ENCODE measurements at places on chromosomes 16 and 17.

DNA sequence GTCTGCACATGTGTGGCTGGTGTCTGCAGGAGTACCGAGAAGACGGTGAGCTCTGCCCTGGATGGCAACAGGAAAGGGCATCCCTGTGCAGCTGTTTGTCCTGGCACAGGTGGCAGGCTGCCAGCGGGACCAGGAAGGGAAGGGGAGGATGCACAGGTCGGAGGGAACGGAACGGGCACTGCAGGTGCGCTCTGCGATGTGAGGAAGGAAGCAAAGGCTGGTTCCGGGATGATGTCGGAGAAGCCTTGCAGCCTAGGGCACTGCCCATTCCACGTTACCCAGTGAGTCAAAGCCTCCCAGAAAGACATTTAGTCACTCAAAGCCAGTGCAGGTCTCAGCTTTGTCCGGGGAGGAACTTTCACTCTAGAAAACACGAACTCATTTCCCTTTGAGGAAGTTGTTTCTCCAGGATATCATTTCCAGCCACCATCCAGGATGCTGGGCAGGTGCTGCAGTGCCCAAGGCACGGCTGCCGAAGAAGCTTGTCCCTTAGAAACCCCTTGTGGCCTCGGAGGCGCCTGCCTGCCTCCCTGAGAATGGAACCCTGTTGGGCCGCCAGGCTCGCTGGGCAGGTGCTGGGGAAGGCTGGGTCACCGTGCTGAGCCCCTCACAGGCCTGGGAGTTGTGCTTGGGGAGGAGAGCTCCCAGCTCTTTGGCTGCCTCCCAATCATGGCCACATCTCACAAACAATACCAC lies 4.5 kb upstream of the TMEM235 start:
- no peak for DNase-seq

- DNase-seq, result no peak
Observed at GRCh38 chr16:48537275-48537674, 72.7 kb downstream of the N4BP1 start.

DNA sequence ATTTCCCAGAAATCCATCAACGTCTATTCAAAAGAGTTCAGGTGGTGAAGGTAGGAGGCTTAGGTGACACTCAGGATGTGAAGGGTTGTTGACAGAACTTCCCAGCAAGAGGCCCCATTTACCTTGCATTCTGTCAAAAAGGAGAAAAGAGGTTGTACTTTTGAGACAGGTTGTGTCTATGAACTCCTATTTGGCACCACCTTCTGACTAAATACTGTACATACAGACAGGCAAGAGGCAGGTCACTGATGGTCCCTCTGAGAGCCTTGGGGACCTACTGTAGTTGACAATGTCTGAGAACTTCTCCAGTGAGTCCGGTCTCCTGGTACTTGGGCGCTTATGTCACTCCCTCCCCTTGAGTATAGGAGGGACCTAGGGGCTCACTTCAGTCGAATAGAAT lies 479.3 kb upstream of the ZFHX3 start:
- DNase-seq, result no peak

GRCh38 chr16:49464877-49465504 lies 91.4 kb downstream of the C16orf78 start:
- no peak for DNase-seq

DNA sequence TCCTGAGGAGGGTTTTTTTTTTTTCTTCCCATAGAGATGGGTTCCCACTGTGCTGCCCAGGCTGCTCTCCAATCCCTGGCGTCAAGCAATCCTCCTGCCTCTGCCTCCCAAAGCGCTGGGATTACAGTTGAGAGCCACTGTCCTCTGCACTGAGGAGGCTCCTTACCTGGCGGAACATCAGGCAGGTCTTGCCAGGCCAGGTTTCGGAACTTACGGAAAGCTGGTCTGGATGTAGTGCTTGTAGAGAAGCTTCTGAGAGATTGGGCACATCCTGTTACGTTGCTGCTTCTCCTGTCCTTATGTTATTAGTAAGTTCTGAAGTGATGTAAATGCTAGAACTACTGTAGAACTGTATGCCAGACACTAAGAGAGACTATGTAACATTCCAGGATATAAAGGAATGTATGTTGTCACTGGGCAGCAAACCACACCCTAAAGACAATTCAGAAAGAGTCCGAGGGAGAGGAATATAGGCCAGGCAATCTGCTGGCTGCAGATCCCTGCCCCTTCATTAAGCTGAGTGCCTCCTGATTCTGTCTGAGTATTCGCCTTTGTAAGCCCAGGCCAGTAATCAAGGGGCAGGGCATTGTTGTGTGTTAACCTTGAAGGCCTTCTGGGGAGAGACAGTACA lies 21.1 kb downstream of the ETV4 start:
- no peak for DNase-seq

DNA sequence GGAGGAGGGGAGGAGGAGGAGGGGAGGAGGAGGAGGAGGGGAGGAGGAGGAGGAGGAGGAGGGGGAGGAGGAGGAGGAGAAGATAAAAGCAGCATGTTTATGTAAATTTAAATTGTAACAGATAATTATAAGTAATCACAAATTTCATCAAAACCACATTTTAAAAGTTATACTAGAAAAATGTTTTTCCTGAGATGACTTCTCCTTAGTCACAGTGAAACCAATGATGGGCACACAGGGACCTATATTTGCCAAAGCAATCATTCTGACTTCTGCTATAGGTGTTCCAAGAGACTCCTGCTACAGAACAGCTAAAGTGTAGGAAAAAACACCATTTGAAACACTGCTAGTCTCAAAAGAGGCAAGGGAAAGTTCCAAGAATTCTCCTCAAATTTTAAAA lies 66.4 kb downstream of the CEP95 start:
- peak; percentile 3 for DNase-seq

- DNase-seq, result no peak
Observed at GRCh38 chr17:82012640-82013295, 9.9 kb downstream of the CENPX start.

- DNase-seq, result no peak
Observed at GRCh38 chr17:20211246-20211645, 202.1 kb downstream of the SPECC1 start.

GRCh38 chr16:53495325-53495724 lies 7.7 kb downstream of the AKTIP start:
- DNase-seq, result no peak

DNA sequence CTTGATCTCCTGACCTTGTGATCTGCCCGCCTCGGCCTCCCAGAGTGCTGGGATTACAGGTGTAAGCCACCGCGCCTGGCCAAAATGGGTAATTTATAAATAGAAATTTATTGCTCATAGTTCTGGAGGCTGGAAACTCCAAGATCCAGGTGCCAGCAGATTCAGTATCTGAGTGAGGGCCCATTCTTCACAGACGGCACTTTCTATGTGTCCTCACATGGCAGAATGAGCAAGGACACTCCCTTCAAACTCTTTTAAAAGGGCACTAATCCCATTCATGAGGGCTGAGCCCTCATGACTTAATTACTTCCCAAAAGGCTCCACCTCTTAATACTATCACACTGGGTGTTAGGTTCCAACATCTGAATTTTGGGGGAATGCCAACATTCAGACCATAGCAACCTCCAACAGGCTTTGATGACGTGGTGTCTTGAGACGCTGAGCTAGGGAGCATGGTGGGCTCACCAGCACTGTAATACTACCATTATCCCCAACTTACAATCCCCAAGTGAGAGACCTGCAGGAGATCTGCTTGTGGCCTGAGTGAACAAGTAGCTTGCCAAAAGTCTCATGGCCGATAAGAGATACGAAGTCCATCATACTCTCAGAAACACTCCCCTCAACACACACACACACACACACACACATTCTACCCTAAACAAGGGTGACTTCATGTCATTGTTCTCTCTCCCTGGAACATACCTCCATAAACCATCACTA lies 8.5 kb downstream of the CMTM4 start:
- no peak for DNase-seq

DNA sequence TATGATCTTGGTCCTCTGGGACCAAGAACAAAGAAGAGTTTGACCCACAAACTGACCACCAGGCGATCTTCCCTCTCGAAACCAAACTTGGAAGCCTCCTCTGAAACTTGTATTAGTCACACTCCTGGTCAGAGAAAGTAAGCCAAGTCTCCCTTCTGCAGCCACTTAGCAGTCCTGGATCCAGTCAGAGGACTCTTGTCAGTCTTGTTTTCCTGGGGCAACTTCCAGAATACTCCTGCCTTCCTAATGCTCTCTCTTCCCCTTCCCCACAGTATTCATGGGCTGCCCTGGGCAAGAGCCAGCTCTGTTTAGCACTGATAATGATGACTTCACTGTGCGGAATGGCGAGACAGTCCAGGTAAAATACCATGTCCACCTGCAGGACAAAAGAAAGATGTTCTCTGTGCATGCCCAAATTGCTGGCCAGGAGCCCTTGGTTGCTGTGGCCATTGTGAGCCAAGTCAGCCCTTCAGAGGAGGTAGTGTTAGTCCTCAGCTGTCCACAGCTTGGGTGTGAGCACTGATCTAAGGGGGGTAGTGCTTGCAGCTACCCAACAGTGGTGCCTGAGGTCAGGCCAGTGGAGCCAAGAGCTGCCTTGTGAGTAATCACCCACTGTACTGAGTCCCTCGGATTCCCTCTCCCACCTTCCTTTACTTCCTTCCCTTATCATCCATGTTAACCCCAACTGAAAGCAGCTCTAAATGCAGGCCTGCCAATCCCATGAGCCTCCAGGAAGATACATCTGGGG lies 31.2 kb downstream of the CDH3 start:
- no peak for DNase-seq

GRCh38 chr16:4660454-4661007 lies 32.8 kb upstream of the NUDT16L1 start:
- peak; percentile 68 for DNase-seq

DNA sequence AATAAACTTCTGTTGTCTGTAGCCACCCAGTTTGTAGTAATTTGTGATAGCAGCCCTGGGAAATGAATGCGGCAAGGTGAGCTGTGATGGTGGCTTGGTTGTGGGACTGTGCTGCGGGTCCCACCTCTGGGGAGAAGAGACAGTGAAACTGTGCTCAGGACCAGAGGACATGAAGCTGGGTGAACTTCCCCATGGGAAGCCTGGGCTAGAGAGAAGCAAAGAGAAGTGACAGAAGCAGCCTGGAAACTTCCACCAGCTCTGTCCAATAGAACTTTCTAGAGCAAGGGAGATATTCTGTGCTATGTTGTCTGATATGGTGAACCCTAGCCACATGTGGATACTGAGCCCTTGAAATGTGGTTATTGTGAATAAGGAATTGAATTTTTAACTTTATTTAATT lies 51.5 kb upstream of the EMP2 start:
- DNase-seq, result no peak

DNA sequence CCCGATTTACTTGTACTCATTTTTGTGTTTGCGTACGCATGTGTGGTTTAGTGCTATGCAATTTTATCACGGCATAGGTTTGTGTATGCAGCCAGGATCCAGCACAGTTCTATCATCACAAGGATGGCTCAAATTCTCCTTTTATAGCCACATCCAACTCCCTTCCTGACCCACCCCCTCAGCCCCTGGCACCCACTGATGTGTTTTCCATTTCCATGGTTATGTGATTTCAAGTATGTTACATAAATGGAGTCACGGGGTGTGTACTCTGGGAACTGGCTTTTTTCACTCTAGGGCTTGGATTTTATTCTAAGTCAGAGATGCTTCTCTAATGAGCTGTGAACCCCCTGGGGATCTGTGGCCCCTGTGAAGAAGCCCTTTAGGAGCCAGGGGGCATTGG lies 16.8 kb downstream of the IL4R start:
- DNase-seq, result no peak

DNA sequence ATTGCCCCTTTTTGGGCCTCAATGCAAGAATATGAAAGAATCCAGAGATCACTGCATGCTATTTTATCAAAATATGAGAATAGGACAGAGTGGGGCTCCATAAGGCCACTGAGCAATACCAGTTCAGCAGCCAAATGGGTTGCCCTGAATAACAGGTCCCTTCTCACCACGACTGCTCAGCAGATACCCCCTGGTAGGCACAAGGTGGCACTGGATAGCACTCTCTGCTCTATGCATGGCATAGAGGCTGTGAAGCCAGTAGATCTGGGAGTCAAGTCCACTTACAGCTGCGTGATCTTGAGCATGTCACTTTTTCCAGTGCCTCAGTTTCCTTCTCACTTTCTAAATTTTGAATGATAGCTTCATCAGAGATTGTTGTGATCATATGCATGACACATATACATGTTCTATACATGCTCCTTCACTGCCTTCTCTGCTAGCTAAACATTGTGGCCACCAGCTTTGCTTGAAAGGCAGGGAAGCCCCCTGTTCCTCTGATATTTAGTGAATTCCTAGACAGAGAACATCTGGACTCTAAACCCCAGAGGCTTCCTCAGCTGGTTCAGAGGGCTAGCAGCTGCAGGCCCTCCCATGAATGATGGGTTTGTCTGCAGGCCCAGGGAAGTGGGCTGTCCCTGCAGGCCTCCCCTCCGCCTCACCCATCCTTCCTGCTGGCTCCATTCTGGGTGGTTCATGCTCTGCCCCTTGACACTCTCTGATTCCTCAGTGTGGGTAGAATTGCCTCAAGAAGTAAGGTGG lies 84.9 kb upstream of the ASIC2 start:
- DNase-seq, result no peak

DNA sequence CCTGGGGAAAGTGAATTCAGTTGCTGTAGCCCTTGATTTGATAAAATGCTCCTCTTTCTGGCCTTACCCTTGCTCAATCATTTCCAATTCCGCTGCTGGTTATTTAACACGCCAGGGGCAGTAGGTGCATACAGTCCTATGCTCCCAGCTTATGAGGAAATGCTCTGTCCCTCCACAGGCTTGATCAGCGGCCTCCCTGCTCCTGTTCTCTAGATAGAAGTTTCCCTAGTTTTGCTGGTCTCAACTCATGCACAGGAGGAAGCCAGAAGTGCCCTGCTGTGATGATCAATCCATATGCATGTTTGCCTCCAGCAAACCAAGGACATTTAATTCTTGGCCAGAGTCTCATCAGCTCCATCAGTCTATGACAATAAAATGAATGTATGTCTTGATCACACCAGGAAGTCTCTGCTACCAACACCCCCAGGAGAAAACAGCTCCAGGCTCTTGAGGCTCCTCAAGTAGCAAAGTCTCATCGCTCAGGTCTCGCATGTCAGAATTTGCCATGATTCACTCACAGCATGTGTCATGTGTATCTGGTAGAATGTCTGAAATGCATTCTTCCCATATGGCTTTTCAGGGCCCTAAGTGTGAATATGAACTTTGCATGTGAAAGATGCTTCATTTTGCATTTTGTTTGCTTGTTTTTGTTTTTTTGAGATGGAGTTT lies 208.9 kb downstream of the CDH13 start:
- DNase-seq, result no peak

GRCh38 chr16:84700446-84701300 lies 873 bp downstream of the USP10 start:
- peak; percentile 35 for DNase-seq

DNA sequence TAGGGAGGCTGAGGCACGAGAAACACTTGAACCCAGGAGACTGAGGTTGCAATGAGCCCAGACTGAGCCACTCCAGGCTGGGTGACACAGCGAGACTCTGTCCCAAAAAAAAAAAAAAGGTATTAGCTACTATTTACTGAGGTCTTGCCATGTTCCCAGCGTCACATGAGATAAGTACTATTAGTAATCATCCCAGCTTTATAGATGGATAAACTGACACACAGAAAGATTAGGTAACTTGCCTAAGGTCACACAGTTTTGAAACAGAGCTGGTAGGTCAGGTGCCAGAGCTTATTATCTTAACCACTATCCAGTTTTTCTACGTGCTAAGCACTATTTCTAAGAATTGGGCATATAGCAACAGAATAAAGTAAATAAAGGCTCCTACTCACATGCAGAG lies 51.6 kb downstream of the TEX14 start:
- DNase-seq, result no peak

- DNase-seq, result peak; percentile 50
Observed at GRCh38 chr17:75601057-75601987, 13.7 kb downstream of the MYO15B start.
